Naive thymus-derived CD8-positive, alpha-beta T cell (primary cell): ENCODE measurements at places on chromosomes 16 and 17. TPM values are rescaled to one million over a fixed set of nuclear protein-coding genes. Genes with fewer than 3 reads are reported as not detected.
A peak's percentile ranks its signal among the peaks of the same experiment; 100 is the strongest.

GRCh38 chr16:49158029-49158642 lies 123.5 kb downstream of the CBLN1 start:
- no peak overlapping the region for H3K4me3 ChIP-seq
- H3K36me3 ChIP-seq, result peaks cover 5% of the 10 kb centered on the region
- peak; percentile 1 for DNase-seq

- H3K27ac ChIP-seq, result no peak overlapping the region
- no peaks in the 10 kb centered on the region for H3K36me3 ChIP-seq
- H3K4me1 ChIP-seq, result no peaks in the 10 kb centered on the region
Measured at GRCh38 chr16:79723583-79724168, 123.1 kb upstream of the MAF start.

DNA sequence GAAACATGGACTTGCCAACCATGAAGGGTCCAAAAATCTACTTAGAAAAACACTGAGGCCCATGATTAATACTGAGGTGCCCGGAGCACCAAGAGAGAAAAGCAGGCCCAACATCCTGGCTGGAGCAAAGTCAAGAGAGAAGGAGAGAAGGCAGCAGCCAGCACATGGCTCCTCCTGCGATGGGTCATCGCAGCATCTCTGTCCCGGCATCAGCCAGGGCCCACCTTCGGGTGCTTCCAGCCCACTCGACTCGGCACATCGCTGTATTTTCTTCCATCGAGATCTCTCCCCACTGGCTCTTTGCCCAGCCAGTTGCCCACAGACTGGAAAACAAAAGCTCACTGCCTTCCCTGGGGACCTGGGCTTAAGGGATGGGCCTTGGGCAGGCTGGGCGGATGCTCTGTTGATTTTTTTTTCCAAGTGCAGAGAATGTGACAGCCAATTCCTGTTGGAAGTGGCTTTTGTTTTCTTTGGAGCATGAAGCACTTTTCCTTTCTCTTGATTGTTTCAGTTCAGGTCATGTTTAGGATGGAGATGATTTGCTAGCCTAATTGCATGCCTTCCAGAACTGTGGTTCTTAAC lies 58.1 kb downstream of the CYB5B start:
- no peak for DNase-seq
- no peak overlapping the region for H3K4me3 ChIP-seq
- no peaks in the 10 kb centered on the region for H3K4me1 ChIP-seq
- H3K27me3 ChIP-seq, result no peaks in the 10 kb centered on the region

GRCh38 chr16:22765479-22765878 lies 48.5 kb upstream of the HS3ST2 start:
- no peak overlapping the region for H3K4me3 ChIP-seq
- H3K27ac ChIP-seq, result no peak overlapping the region
- H3K4me1 ChIP-seq, result no peaks in the 10 kb centered on the region

DNA sequence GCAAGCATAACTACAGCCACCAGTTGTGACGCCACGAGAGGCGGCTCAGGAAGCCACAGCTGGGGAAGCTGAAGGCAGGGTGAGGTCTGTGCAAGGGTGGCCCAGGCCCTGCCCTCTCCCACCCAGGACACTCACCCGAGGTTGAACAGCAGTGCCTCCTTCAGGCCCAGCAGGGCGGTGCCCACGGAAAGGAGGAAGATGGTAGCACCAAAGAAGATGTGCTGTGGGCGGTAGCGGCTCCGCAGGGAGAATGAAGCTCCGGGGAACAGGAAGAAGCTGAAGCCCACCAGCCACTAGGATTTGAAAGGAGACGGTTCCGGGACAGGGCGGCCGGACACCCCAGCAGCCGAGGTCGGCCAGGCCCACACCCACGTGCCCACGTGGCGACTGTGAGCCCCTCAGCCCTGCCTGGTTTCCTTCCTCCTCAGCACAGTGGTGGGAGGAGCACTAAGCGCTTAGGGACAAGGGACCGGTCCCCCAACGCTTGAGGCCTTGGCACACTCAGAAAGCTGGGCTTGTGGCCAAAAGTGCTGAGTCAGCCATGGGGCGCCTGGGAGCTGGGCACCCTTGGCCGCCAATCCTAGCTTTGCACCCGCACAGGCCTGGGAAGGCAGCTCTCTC lies 11.0 kb downstream of the CYB561 start:
- DNase-seq, result peak; percentile 78
- peak overlapping the region; percentile 54 for H3K4me3 ChIP-seq
- peak overlapping the region; percentile 86 for H3K27ac ChIP-seq
- H3K27me3 ChIP-seq, result no peaks in the 10 kb centered on the region

DNA sequence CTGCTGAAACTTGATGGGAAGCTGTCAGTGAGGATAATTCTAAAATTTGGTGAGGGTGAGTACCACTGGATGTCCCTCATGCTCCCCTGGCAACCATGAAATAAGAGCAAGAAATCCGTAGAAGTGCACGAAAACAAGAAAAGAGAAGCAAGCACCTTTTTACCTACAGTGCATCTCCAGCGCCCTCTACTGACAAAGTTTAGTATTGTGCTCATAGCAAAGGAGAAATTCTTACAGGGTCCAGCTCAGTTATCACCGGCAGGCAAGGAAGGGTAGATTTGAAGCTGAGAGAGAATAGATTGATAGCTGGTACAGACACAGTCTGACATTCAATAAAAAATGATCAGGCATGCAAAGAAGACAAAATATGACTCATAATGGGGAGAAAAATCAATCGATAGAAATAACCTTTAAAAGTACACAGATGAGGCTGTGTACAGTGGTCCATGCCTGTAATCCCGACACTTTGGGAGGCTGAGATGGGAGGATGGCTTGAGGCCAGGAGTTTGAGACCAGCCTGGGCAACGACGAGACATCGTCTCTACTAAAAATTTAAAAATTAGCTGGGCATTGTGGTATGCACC lies 28.3 kb upstream of the TEX2 start:
- H3K36me3 ChIP-seq, result no peaks in the 10 kb centered on the region
- no peak overlapping the region for H3K4me3 ChIP-seq
- no peak for DNase-seq
- H3K27me3 ChIP-seq, result no peaks in the 10 kb centered on the region
- H3K4me1 ChIP-seq, result peaks cover 3% of the 10 kb centered on the region

- no peaks in the 10 kb centered on the region for H3K27me3 ChIP-seq
- no peak for DNase-seq
- H3K4me1 ChIP-seq, result no peaks in the 10 kb centered on the region
- H3K36me3 ChIP-seq, result no peaks in the 10 kb centered on the region
- no peak overlapping the region for H3K27ac ChIP-seq
Measured at GRCh38 chr16:27638833-27639560, 89.1 kb downstream of the KATNIP start.

DNA sequence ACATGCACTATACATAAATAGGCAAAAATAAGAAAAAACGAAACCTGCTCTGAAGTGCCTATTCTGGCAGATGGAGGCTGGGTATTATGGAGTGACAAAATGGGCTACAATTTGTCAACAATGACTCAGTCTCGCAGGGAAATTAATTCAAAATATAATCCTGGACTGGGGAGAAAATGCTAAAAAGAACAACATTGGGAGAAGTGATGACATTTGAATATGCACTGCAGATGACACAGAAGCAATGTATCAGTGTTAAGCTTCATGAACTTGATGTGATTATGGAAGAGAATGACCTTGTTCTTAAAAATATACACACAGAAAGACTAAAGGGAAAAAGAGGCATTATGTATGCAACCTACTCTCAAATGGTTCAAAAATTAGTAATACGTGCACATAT lies 74.8 kb upstream of the PSMD7 start:
- no peak overlapping the region for H3K4me3 ChIP-seq
- DNase-seq, result no peak
- no peaks in the 10 kb centered on the region for H3K4me1 ChIP-seq

GRCh38 chr17:61570118-61570517 lies 20.9 kb downstream of the NACA2 start:
- peaks cover 14% of the 10 kb centered on the region for H3K36me3 ChIP-seq
- no peak for DNase-seq
- no peak overlapping the region for H3K27ac ChIP-seq

DNA sequence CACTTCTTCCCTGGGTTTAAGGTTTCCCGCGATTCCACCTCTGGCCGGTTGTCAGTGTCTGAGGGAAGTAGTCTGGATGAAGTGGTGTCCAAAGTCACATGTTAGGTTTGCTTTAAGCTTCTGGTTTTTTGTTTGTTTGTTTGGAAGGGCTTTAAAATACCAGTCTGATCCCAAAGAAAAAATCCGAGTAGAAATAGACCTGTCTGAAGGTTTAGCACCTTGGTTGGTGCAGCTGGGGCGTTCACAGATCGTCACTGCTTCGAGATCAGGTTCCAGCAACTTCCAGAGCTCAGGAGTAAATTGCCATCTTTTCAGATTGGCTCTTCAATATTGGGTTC lies 567 bp downstream of the TMEM97 start:
- H3K4me3 ChIP-seq, result peak overlapping the region; percentile 89
- no peaks in the 10 kb centered on the region for H3K27me3 ChIP-seq
- H3K4me1 ChIP-seq, result peaks cover 32% of the 10 kb centered on the region
- no peak for DNase-seq
- H3K27ac ChIP-seq, result no peak overlapping the region

DNA sequence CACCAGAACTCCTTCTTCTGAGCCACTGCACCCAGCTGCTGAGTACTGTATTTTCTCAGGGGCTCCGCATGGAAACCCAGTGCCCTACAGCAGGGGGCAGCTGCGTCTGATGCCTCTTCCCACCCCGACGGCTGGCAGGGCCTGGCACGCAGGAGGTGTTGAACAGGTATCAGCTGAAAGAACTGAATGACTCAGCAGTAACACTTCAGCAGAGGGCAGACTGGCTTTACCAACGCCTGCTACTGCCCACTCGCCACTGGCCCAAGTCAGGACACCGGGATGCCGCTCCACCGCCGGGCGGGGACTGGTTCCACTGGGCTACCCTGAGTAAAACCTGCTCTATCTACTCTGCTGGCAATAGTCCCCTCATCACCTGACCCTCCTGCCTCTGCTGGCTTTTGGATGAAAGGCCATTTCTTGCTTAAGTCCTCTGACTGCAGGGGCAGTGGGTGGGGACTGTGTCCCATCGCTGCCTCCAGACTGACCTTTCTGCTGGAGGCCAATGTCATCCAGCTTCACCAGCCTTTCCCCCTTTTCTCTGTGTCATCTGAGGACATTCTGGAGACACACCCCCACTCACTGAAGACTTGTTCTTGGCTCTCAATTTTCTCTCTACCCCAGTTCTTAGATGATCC lies 100.4 kb upstream of the FA2H start:
- peaks cover 13% of the 10 kb centered on the region for H3K36me3 ChIP-seq
- H3K4me3 ChIP-seq, result no peak overlapping the region
- no peak overlapping the region for H3K27ac ChIP-seq
- no peaks in the 10 kb centered on the region for H3K27me3 ChIP-seq
- no peak for DNase-seq

DNA sequence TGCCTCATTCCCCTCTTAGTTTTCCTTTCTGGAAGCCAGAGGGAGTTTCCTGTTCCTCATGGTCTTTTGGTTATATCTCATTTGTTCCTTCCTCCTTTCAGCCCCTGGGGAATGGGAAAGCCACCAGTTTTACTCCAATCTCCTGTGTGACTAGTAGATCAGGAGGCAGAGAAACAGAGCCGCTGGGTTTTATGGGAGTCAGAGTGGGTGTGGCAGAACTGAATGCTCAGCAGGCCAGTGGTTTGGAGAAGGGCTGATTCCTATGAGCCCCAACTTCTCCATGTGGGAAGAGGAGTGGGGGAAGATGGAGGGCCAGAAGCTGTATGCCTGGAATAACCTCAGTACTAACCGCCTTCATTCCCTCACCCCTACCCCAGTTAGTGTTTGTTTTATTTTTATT lies 4.1 kb downstream of the DNAH2 start:
- H3K36me3 ChIP-seq, result no peaks in the 10 kb centered on the region
- peaks cover 7% of the 10 kb centered on the region for H3K4me1 ChIP-seq
- no peak overlapping the region for H3K4me3 ChIP-seq
- no peak for DNase-seq
- peaks cover 84% of the 10 kb centered on the region for H3K27me3 ChIP-seq
- no peak overlapping the region for H3K27ac ChIP-seq

- no peak overlapping the region for H3K4me3 ChIP-seq
- DNase-seq, result no peak
- peaks cover 46% of the 10 kb centered on the region for H3K27me3 ChIP-seq
- H3K4me1 ChIP-seq, result no peaks in the 10 kb centered on the region
- H3K27ac ChIP-seq, result no peak overlapping the region
Measured at GRCh38 chr16:86191663-86192062, 292.7 kb downstream of the IRF8 start.

DNA sequence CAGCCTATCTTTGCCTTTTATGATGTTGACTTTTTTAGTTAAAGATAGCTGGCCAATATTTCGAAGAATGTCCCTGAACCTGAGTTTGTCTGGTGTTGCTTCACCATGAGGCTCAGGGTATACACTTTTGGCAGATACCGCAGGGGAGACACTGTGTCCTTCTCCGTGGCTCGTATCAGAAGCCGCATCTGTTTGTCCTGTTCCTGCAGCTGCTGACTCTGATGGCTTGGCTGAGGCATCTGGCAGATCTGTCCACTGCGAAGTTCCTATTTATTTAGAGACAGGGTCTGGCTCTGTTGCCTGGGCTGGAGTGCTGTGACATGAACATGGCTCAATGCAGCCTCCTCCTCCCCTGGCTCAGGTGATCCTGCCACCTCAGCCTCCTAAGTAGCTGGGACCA lies 93.5 kb downstream of the CRISPLD2 start:
- no peaks in the 10 kb centered on the region for H3K4me1 ChIP-seq
- no peak overlapping the region for H3K4me3 ChIP-seq

GRCh38 chr16:21281698-21282389 lies 3.8 kb upstream of the CRYM start:
- no peak overlapping the region for H3K4me3 ChIP-seq
- peaks cover 9% of the 10 kb centered on the region for H3K4me1 ChIP-seq
- peaks cover 6% of the 10 kb centered on the region for H3K36me3 ChIP-seq
- peaks cover 51% of the 10 kb centered on the region for H3K27me3 ChIP-seq

DNA sequence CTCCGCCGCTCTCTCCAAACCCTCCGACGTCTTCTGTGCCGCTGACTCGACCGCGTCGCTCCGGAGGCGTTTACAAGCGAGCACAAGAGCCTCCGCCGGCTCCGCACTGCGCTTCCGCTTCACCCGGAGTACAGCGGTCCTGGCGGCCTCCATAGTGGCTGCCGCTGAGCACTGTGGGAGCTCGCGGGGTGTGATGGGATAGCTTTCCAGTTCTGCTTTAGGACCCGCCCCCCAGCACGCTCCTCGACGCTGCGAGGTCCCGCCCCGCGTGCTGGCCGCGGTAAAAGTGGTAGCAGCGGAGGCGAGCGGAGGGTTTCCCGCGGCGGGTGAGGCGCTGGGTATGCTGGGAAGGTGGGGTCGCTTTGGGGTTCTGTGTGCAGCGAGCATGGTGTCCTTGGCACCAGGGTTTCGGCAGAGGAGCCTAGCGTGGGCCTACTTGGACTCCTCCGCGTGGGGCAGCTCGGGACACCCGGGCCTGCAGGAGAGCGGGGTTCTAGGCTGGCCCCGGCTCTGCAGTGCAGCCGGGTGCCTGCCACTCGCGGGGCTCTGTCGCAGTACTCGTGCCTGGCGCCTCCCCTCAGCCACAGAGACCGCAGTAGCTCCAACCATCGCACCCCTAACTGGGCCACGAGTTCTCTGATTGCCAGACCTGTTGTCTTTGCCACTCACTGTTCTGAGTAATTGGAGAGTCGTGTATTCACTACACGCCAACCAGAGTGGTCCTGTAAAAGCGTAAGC lies at the start of the genes PRMT7 and SLC7A6OS:
Gene PRMT7 (plus strand): TSS at position 246 of the 738 bp plus-strand sequence. CDS start 4,961 bp downstream, outside the sequence.
Gene SLC7A6OS (minus strand): TSS at position 173 of the 738 bp plus-strand sequence. CDS start 20 bp downstream, at position 153.
- H3K4me1 ChIP-seq, result peaks cover 63% of the 10 kb centered on the region
- H3K36me3 ChIP-seq, result peaks cover 51% of the 10 kb centered on the region
- H3K27ac ChIP-seq, result peak within 1 kb of the TSS; percentile 96
- peak; percentile 92 for DNase-seq

The KRTAP1-5 gene
- not detected for total RNA-seq

The PRR14 gene
- 81.4 TPM for total RNA-seq

The HS3ST3B1 gene
- total RNA-seq, result 37.6 TPM

The PPP4C gene
- total RNA-seq, result 83.4 TPM

The CHMP1A gene
- 75.4 TPM for total RNA-seq

The PIK3R6 gene
- total RNA-seq, result 0.42 TPM

The AATF gene
- total RNA-seq, result 65.0 TPM

The G6PC1 gene
- total RNA-seq, result not detected

The KRTAP17-1 gene
- not detected for total RNA-seq
